Stimulated activated naive CD4-positive, alpha-beta T cell treated with Interleukin-2 at 50 U/mL for 16 hours (primary cell): ENCODE measurements at places on chromosomes 11 and 22.
A peak's percentile ranks its signal among the peaks of the same experiment; 100 is the strongest.

DNA sequence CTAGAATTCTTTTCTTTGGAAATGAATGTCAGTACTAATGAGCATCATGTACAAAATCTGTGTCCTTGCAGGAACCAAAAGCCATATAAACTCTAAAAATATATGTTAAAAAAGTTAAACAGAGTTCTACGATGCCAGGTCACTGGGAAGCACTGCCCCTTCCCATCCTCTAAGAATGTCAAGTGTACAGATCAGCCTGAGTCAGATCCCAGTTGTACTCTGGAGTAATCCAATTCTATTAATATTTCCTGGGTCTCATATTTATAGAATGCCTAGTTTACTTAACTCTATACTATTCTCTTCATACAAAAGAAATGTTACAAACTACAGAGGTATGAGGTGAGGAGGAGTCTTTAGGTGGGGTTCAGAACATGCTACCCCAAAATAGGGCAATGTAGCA, 460.1 kb downstream of the DLG2 start:
- no peak for DNase-seq

GRCh38 chr11:9574622-9575259, 1.3 kb downstream of the WEE1 start:
- peak; percentile 15 for DNase-seq

GRCh38 chr22:43007519-43008102, 7.3 kb downstream of the PACSIN2 start:
- no peak for DNase-seq

- no peak for DNase-seq
Measured at GRCh38 chr22:48268771-48269552, 1506.5 kb downstream of the TBC1D22A start.

- DNase-seq = no peak
Measured at GRCh38 chr22:44099696-44100095, 75.6 kb downstream of the PARVB start.

DNA sequence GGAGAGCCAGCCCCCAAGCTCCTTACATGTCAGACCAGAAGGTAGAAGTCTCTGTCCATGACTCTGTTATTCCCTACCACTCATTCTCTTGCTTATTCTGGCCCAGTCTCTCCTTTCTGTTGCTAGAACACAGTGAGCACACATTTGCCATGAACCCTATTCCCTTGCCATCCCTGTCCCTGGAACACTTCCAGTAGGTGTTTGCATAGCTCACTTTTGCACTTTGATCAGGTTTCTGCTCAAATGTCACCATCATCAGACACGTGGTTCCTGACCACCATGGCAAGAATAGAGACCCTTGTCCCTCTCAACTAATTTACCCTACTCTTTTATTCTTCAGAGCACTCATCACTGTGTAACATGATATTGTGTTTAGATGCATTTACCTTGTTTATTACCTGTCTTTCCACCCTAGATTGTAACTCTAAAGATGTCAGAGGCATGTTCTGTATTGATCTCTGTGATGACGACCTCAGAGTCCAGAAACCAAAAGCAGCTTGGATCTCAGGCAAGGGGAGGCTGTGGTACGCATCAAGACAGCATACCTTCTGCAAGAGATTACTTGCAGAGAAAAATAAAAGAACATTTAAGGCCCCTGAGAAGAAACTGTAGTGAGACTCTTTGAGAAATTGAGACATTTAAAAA, 606.4 kb downstream of the OPCML start:
- no peak for DNase-seq

DNA sequence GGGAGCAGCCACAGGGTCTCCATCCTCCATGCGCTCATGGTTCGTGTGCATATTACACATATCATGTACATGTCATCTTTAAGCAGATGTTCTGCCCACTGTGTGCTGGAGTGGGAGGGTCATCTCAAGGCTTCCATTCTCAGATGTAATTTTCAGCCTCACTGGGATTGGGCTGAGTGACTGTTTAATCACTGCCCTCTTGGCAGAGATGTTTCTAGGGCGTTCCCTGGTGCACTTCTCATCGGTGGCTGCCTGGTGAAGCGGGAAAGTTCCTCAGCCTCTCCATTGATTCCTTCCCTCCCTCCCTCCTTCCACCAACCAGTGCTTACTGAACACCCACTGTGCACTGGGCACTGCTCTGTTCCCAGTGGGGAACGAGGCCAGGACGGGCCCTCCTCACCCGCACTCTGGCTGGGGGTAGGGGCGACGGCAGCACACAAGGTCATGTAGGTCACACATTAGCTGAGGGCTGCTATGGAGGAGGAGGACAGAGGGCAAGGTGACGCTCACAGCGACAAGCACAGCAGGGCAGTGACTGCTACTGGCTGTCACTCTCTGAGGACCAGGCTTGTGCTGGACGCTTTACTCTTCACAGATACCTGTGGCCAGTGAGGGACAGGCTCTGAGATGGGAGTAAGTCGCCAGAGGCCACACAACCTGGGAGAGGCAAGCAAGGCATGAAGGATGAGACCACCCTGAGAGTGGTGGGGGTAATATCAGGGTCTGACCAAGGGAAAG, 22.9 kb downstream of the GNAZ start:
- DNase-seq = no peak

GRCh38 chr22:45096256-45096907, 67.3 kb upstream of the NUP50 start:
- peak; percentile 17 for DNase-seq

GRCh38 chr22:35043252-35043933, 22.6 kb upstream of the ISX start:
- DNase-seq = no peak

GRCh38 chr11:118260353-118260752, 3.7 kb downstream of the MPZL2 start:
- no peak for DNase-seq

DNA sequence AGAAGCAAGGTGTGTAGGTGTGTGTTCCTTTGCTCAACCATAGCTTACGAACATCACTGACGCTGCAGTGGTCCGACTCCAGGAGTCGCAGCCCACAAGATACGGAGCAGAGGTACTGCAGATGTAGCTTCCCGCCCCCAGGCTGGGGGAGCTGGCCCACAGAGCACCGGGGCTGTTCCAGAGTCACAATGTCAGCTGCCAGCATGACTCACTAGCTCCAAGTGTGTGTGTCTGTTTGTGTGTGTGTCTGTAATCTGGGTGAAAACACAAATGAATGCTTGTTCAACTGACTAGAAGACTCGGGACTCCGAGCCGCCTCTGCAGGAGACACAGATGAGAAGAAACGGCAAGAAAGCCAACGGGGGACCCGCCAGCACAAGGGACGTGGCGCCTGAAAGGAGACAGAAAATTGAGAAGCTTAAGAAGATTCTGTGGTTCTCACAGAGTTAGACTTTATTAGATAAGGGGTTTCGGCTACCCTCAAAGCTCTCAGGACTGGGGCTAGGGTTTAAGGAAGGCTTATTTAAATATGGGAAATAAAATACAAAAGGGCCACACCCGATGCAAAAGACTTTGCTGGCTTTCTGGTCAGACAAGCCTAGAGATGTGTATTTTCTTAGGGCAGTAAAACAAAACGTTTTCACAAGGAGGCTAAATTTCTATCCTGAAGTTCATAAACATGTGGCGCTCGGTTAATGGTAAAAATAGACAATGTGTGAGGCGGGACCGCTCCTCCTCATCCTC, 10.7 kb downstream of the VSIG10L2 start:
- DNase-seq = no peak

DNA sequence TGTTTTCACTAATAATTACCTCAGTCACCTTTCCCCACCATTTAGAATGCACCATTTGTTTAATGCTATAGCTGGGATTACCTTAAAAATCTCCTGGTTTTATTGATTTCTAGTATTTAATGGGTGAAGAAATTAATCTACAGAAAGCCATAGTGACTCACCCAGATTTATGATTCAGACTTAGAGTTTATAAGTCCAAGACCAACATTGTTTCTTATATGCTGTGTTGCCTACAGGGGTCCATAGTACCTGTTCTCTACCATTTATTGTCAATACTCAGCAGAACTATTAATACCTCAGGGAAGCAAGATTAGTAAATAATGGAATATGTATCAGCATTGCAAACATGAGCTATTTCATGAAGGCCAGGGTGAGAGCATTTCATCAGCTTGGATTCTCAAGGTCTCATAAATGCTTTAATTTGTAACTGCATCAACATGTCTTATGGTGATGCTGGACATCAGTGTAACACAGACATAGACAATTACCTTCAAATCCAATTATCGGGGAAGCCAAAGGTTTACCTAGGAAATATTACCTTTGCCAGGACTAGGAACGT, 8.0 kb upstream of the MS4A7 start:
- no peak for DNase-seq

GRCh38 chr22:49019737-49020713, 807.6 kb downstream of the BRD1 start:
- no peak for DNase-seq

- DNase-seq = no peak
Measured at GRCh38 chr11:7196396-7197146, 55.1 kb upstream of the SYT9 start.

- DNase-seq = no peak
Measured at GRCh38 chr11:74102321-74102720, 68.5 kb downstream of the C2CD3 start.

GRCh38 chr11:74069146-74070046, 60.5 kb upstream of the UCP3 start:
- DNase-seq = no peak

- DNase-seq = peak; percentile 8
Measured at GRCh38 chr11:122852074-122852795, 13.9 kb downstream of the CRTAM start.

DNA sequence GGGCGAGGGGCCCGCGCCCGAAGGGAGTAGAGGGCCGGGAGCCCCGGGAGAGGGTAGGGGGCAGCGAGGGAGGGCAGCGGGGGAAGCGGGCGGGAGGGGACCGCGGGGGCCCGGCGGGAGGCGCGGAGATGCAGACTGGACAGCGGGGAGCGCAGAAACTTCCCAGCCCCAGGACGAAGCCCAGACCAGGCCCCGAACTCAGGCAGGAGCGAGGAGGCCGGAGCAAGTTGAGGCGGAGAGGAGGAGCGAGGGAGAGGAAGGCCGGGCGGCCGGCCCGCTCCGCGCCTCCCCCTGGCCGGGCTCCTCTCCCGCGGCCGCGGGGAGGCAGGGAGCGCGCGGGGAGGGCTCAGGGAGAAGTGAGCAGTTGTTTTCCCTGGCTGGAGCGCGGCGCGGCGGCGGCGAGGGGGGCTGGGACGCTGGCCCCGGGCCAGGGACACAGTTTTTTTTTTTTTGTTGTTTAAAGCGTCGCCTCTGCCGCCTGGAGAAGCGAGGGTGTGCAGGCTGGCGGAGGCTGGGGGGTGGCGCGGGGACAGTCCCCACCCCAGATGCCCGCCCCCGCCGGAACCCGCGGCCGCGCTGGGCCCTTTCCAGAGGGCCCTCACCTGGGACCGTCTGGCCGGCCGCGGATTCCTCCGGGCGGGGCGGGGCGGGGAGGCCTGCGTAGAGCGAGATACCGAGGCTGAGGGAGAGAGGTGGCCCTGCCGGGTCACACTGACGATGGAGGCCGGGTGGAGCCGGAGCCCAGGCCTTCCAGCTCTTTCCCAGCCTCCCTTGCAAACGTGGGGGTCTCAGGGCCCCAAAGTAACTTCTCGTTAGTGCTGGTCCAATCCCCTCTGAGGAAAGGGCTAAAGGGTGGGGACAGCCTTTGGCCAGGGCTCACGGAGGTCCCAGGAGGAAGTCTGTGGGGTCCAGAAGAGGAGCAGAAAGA, at the start of gene LTBP3:
TSS of gene LTBP3 (minus strand) at position 358 of the 928 bp plus-strand sequence. CDS start 400 bp downstream, outside the sequence.
- no peak for DNase-seq

- DNase-seq = no peak
Measured at GRCh38 chr22:47382164-47382890, 619.9 kb downstream of the TBC1D22A start.

- DNase-seq = no peak
Measured at GRCh38 chr22:45429981-45430775, 16.7 kb downstream of the RIBC2 start.

- no peak for DNase-seq
Measured at GRCh38 chr22:42275176-42275575, 4.7 kb upstream of the TCF20 start.

DNA sequence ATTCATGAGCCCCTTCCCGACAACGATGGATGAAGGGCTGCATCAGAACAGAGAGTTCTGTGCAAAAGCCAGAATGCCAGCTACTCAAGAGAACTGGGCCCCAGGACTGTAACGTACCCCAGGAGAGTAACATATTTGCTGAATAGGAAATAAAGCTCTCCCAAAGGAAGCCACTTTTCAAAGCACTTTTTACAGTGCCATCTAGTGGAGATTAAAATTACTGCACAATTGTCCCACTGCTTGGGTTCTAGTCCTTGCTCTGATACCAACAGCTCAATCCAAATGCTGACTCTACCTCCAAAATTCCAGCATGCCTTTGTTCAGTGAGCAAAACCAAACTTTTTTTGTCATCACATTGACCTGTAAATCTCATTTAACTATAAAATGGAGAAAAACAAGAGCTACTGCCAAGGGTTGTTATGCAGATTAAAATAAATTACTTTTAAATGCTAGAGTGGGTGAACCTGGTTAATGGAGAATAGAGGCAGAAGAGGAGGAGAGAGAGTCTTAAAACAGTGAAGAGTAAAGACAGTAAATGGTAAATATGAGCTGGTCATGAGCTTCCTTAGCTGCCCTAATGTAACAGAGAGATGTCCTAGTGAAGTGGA, 87.6 kb upstream of the FSHB start:
- no peak for DNase-seq

- DNase-seq = peak; percentile 28
Measured at GRCh38 chr11:64268893-64269539, 15.4 kb downstream of the BAD start.

GRCh38 chr22:49826603-49827270, 936 bp downstream of the BRD1 start:
- DNase-seq = no peak

- no peak for DNase-seq
Measured at GRCh38 chr11:71236836-71237475, 15.4 kb downstream of the SHANK2 start.

DNA sequence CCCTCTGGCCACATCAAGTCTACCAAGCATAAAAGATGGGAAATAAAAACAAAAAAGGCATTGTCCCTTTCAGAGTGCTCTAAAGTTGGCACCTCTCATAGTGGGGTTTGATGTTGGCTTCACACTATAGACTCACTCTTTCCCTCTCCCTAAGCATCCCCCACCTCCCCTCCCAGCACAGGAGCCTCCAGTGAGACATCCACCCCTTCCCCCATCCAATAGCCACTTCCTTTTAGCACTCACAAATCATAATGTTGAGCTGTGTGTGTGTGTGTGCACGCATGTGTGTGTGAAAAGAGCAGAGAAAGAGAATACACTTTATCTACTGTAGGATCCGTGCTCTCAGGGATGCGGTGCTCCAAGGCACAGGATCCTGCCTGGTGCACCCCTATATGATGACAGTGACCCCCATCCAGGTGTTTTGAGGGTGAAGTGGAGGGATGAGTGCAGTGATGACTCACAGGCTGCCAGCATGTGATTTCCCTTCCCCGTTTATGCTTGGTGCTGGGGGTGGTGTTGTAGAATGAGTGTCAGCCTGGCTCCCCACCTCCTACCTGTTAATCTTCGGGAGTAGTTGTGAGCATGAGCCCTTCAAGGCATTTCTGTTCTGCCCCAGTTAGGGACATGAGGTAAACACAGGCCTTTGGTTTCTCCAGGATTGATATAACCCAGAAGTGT, 235.2 kb upstream of the B3GAT1 start:
- DNase-seq = no peak
